Karpas-422 (cell line): ENCODE measurements at places on chromosomes 13 and 19. TPM values are rescaled to one million over a fixed set of nuclear protein-coding genes. Genes with fewer than 3 reads are reported as not detected.

SHISA7 gene
- not detected in 2 replicates for total RNA-seq

DNA sequence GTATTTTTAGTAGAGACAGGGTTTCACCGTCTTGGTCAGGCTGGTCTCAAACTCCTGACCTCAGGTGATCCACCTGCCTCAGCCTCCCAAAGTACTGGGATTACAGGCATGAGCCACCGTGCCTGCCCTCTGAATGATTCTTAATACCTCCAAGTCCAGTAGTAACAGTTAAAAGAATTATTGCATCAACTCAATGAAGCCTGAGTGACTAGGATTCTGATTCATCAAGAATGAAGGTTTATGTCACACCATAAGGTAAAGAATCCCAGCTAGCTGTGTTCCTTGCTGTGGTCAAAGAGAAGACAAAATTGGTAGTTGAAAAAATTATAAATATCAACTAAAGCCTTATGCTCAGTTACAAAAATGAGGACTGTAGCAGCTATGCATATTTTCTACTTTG, 81.2 kb upstream of the ABCC4 start:
- no peak for DNase-seq

- no peak for DNase-seq
Observed at GRCh38 chr13:113520571-113520970, 30.1 kb upstream of the DCUN1D2 start.

DNA sequence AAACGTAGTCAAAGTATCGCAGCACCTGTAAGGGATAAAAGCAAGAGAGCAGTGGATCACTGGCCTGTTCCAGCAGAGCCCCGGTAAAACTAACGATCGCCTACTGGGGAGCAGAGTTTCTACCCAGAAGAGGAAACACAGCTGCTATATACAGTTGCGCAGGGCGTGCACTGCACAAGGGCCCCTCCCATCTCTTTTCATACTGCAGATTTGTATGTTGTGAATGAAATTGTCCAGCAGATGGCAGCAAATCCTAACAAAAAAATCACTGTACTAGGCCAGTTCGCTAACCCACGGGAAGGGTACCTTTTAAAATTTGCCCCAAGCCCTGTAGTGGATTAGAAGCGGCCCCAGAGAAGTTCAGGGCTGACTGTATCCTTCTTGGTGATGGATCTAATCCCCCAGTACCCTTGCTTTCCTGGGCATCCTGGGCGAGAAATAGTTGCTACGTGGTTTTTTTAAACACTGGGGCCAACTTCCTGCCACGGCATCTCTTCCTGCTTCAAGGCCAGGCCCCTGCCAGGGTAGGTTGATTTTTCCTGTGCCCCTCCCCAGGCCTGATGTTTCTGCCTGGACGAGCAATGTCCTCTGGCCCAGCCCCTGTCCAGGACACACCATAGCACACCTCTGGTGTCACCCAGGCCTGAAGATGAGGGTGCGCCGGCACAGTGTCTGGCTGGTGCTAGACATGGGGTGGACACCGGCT, 127.0 kb downstream of the IER2 start:
- peak; percentile 92 for DNase-seq

DNA sequence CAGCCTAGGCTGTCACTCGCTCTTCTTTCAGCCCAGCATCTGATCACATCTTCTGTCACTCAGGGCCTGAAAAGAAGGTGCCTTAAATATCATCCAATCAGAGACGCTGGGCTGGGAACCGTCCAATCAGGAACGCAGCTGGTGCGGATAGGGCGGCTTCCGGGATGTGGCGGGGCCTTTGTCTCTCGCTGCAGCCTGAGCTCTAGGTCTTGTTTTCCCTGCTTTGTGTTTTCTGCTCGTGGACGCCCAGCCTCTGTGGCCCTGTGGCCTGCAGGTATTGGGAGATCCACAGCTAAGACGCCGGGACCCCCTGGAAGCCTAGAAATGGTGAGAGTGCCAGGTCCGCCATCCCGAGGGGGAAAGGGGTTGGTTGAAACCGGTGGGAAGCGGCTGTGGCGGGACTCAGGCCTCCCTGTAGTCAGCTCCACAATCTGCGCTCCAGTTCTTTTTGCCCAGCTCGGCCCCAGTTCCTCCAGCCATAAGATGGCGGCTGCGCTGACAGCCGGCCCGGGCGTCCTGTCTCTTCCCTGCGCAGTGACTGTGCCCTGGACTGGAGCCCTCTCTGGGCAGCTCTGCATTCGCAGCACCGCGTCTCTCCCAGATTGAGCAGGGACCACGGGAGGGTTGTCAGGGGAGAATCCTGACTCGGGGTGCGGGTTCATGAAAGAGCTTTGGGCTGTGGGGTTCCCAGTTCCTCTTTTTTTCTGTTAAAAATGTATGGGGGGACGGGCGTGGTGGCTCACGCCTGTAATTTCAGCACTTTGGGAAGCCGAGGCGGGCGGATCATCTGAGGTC, at the start of gene ZNF85:
TSS of gene ZNF85 (plus strand) at position 175 of the 795 bp plus-strand sequence. CDS start at position 325, 150 bp downstream.
- peak; percentile 99 for DNase-seq

ZNF304 gene
- total RNA-seq, result 6.9 and 10.0 TPM in 2 replicates

- peak; percentile 94 for DNase-seq
Observed at GRCh38 chr19:35484252-35485036, 5.8 kb downstream of the KRTDAP start.

GRCh38 chr19:18726846-18727245, 43.4 kb downstream of the CRTC1 start:
- DNase-seq, result no peak

- peak; percentile 65 for DNase-seq
Observed at GRCh38 chr19:8196271-8196927, 12.8 kb upstream of the CERS4 start.

PRSS57 gene
- not detected in 2 replicates for total RNA-seq

ZNF235 gene
- total RNA-seq, result 2.8 and 11.1 TPM in 2 replicates

GRCh38 chr19:8684001-8684902, 14.3 kb downstream of the ACTL9 start:
- no peak for DNase-seq

DNA sequence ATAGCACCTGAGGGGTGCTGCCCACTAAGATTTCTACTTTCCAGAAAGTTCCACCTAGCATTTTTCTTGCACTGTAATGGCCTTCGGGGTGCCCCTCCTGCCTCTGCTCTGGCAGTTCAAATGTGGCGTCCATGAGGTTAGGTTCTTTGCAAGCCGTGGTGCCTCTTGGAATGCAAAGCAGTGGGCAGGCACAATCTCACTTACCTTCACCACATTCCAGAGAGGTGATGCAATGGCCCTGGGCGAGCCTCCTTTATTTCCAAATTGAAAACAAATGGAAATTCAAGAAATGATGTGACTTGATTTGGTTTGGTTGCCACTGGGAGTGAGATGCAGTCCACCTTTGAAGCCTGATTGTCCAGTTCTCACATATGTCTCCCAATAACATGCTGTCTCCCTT, 46.9 kb downstream of the FGF9 start:
- DNase-seq, result no peak

GRCh38 chr19:34847393-34847792, 74.4 kb upstream of the ZNF599 start:
- DNase-seq, result no peak

FFAR1 gene
- 0.34 and 2.0 TPM in 2 replicates for total RNA-seq

DNA sequence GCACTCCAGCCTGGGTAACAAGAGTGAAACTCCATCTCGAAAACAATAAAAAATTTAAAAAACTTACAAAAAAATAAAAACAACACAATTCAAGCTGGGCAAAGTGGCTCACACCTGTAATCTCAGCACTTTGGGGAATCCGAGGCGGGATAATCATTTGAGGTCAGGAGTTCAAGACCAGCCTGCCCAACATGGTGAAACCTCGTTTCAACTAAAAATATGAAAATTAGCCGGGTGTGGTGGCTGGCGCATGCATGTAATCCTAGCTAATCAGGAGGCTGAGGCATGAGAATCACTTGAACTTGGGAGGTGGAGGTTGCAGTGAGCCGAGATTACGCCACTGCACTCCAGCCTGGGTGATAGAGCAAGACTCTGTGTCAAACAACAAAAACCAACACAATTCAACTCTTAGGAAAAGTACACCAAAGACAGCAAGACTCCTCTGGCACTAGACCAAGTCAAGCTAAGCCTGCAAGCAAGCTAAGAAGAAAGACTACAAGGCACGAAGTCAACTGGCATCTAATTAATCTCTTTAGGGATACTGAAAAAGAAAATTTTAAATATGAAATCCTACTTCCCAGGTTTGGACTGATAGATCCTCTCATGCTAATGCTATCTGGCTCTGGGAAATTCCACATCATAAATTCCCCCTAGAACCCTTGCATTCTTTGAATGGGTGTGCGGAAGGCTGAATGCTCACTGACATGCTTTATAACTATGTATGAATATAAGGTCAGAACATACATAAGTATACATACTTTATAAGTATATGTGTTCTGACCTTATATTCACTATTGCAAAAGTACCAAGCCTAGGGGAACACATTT, 7.9 kb downstream of the PBX4 start:
- DNase-seq, result no peak

- peak; percentile 98 for DNase-seq
Observed at GRCh38 chr19:11035441-11036377, 53.6 kb upstream of the LDLR start.

SLC10A2 gene
- not detected in 2 replicates for total RNA-seq

GRCh38 chr13:30681843-30682242, 53.5 kb upstream of the ALOX5AP start:
- DNase-seq, result no peak

PTPRS gene
- total RNA-seq, result 36.6 and 98.0 TPM in 2 replicates

- no peak for DNase-seq
Observed at GRCh38 chr13:41648314-41648935, 191.1 kb downstream of the RGCC start.

SIGLEC5 gene
- total RNA-seq, result not detected in 2 replicates

GRCh38 chr13:65112531-65112941, 2117.6 kb downstream of the PCDH9 start:
- DNase-seq, result no peak

DNA sequence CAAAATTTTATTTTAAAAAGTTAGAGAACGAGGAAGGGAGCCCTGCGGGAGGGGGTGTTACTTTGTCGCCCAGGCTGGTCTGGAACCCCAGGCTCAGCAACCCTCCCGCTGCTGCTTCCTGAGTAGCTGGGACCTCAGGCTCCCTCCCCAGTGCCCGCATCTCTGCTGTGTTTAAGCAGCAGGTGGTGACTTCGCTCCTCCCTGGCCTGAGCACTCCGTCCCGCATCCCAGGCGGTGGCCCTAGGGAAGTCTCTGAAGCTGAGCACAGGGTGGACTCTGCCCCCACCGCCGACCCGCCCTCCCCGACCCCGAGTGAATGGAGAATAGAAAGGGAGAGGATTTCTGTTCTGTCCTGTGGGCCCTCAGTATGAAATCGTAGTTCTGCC, 30.5 kb downstream of the ZNF701 start:
- peak; percentile 69 for DNase-seq

WDR88 gene
- not detected in 2 replicates for total RNA-seq
